ENCODE measurements at places on chromosomes 6 and 20.

DNA sequence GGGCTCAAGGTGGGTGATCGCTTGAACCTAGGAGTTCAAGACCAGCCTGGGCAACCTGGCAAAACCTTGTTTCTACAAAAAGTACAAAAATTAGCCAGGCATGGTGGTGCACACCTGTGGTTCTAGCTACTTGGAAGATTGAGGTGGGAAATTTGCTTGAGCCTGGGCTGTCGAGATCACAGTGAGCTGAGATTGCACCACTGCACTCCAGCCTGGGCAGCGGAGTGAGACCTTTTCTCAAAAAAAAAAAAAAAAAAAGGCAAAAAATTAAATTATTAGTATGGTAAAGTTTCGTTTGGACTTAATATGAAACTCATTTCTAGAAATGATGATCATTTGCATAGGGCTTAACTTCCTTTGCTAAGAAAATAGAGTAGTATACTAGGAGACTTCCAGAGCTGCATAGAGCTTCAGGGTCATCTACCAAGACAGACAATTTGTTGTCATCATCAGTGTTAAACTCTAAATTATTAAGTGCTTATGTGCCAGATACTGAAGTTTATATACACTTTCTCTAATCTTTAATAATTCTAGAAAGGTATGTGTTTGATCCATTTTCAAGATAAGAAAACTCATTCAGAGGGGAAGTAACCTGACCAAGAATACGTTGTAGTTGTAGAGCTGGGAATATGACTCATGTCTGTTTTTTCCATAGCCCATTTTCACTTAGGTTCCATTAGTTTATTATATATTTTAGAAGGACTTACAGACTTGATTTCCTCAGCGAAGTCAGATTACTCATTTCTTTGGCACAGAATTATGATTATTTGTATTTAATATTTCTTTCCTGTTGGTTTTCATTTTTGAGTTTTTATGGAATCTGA, 84.5 kb downstream of the SLC16A10 start:
- DNase-seq, result no peak

DNA sequence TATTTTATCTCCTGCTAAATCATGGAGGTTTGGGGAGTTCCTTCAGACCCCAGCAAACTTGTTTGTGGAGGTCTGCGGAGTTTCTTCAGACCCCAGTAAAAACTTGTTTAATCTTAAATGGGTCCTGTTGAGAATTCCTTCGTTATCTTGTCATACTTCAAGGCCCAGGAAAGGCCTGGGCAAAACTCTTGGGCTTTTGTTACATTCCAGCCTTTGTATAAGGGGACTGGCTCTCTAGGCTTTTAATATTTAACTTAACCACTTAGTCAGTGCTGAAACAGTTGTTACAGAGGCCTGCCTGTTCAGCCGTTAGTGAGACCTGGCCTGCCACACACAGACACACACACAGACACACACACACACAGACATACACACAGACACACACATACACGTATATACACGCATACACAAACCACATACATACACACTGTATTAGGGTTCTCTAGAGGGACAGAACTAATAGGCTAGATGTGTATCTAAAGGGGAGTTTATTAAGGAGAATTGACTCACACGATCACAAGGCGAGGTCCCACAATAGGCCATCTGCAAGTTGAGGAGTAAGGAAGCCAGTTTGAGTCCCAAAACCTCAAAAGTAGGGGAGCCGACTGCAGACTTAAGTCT, 21.3 kb upstream of the CST3 start:
- DNase-seq, result no peak

DNA sequence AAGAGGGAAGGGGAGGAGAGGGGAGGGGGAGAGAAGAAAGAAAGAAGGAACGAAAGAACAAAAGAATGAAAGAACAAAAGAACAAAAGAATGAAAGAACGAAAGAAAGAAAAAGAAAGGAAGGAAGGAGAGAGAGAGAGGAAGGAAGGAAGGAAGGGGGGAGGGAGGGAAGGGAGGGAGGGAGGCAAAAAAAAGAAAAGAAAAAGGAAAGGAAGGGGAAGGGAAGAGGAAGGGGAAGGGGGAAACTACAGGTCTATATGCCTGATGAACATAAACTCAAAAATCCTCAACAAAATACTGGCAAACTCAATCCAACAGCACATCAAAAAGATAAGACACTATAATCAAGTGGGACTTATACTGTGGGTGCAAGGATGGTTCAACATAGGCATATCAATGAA, 13.7 kb upstream of the LGSN start:
- DNase-seq, result no peak

GRCh38 chr6:105591053-105591452, 188.2 kb upstream of the PREP start:
- no peak for DNase-seq

- no peak for DNase-seq
Measured at GRCh38 chr6:125252891-125253290, 48.9 kb downstream of the HDDC2 start.

- DNase-seq, result no peak
Measured at GRCh38 chr6:144351379-144352127, 66.4 kb downstream of the UTRN start.

- DNase-seq, result no peak
Measured at GRCh38 chr20:19764207-19764606, 6.1 kb downstream of the RIN2 start.
